AG04450 (cell line): ENCODE measurements at places on chromosomes 1 and 21. TPM values are rescaled to one million over a fixed set of nuclear protein-coding genes. Genes with fewer than 3 reads are reported as not detected.
A peak's percentile ranks its signal among the peaks of the same experiment; 100 is the strongest.

The RNU1-2 gene
- polyA plus RNA-seq = under 0.01 TPM in 1 of 2 replicates, not detected in the other

DNA sequence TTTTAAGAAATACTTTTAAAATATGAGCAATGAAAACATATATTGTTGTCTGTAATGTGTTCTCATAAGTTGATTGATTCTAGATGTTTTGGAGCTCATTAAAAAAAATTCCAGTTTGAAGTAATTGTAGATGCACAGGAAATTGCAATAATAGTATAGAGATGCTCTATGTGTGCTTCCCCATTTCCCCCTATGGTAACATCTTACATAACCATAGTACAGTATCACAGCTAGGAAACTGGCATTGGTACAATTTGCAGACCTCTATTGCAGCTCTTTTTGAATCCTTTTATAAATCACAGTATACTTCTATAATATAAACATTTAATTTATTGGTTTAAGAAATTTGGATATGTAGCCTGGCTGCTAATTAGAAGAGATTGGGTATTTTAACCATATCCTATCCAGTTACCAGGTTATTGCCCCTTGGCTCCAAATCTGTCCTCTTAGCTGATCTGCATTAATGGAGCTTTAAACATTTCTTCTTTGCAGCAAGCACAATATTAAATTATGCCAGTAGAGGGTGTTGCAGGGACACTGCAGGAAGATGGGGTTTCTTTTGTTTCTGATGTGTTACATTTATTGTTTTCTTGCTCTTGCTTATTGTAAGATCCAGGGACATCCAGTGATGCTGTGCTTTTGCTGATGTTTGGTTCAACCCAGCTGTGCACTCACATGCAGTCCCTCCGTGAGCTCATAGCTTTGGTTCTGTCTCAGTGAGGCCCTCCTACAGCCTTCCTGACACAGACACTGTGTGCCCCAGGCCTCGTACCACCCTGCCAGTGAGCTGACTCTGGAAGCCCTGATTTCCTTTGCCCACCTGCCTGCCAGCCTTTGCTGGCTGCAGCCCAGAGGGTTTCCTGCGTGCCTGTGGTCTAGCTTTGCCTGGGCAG, 103.3 kb downstream of the RABGAP1L start:
- DNase-seq = peak; percentile 34

DNA sequence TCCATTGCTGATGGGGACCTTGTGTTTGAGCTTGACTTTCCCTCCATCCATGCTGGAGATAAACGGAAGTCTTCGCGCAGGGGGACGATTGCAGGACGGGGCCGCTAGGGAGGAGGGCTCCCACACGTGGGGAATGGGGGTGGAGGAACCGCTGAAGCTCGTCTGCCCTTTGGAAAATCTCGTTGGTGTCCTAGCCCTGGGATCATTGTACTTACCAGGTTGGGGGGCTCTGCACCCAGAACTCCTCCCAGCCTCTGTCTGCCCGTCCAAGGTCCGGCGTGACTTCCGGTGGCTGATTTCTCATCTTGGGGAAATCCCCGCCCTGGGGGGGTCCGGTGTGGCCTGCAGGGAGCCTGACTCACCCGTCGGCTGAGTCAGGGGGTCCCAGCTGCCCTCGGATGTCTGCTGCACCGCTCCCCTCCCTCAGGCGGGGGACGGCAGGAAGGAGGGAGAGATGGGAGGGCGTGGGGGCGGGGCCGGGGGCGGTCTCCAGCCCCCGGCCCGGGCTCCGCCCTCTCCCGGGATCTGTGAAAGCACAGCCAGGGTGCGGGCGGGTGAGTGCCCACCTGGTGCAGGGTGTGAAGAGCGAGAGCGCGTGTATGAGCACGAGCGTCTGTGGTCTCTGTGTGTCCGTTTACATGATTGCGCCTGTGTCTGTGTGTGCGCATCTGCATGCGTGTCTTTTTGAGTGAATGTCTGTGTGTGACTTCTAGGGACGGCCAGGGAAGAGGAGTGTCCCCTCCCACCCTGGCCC, 35.8 kb downstream of the PIK3CD start:
- DNase-seq = peak; percentile 53

- no peak for DNase-seq
Measured at GRCh38 chr1:17545356-17545755, 5.9 kb downstream of the ARHGEF10L start.

- DNase-seq = no peak
Measured at GRCh38 chr1:91065337-91065736, 43.5 kb upstream of the ZNF644 start.

- DNase-seq = no peak
Measured at GRCh38 chr1:22074803-22075202, 22.3 kb downstream of the CDC42 start.
